Stimulated activated CD4-positive, alpha-beta T cell treated with anti-CD3 and anti-CD28 coated beads, Interleukin-1b, Interleukin-23, amount 100 ng/mL, for 1 hour (primary cell): ENCODE measurements at places on chromosomes 6 and 20.

GRCh38 chr20:63177785-63178445 lies 38.0 kb downstream of the YTHDF1 start:
- no peak for DNase-seq

DNA sequence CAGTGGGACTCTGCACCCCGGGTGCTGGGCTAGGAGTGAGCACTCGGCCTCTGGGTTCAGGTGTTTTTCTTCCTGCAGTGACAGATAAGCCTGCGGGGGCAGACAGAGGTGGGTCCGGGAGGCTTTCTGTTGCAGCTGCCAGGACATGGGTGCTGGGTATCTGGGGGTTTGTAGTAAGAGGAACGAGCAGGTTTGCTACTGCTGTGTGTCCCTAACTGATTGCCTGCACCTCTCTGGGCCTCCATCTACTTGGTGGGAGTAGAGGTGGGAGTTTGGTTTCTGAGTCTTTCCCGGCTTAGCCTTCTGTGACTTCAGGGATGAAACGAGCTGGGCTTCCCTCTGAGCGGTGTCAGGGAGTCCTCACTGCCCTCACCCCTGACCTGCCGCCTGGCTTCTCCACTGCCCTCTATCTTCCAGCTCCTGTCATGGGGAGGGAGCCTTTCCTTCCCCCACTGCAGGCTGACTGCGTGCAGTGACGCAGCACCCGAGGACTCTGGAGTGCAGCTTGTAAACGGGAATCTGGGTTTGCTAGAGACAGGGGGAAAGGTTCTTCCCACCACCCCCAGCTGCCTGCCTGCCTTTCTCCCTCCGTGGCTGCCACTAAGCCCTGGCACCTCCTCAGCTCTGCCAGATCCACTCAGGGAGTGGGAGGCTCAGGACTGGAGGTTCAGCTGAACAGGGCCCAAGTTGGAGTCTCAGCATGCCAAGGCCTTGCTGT lies 6.7 kb downstream of the DLGAP4 start:
- DNase-seq, result no peak

- DNase-seq, result no peak
Observed at GRCh38 chr6:144171406-144171805, 21.1 kb downstream of the STX11 start.

- DNase-seq, result no peak
Observed at GRCh38 chr6:2623295-2623694, 127.4 kb downstream of the MYLK4 start.

DNA sequence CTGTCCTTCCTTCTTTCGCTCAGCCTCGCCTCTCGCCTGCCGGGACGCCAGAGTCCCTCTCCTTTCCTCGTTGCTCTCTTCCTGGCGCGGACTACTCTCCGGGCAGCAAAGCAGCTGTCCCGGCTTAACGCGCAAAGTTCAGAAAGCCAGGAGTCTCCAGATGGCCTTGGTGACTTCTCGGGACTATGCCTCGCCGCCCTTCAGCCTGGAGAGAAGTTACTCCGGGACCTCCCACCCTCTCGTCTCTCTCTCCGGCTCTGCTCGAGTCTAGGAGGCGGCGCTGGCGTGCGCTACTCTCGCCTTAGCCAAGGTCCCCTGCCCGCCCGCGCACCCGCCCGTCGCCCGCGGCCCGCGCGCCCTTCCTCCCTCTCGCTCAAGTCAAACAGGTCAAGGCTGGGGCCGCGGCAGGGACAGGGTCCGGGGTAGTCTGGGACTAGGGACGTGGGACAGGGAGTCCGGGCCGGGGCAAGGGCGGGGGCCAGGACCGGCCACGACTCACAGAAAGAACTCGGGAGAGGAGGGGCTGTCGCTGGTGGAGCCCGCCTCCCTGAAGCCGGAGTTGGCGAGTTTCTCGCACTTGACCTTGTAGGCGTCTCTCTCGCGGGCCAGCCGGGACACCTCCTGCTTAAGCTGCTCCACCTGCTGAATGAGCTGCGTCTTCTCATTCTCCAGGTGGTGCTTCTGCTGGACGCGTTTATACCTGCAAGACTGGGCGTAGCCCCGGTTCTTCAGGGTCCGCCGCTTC lies 1.5 kb downstream of the MAFB start:
- no peak for DNase-seq
